ENCODE measurements at places on chromosomes 16 and 17.

DNA sequence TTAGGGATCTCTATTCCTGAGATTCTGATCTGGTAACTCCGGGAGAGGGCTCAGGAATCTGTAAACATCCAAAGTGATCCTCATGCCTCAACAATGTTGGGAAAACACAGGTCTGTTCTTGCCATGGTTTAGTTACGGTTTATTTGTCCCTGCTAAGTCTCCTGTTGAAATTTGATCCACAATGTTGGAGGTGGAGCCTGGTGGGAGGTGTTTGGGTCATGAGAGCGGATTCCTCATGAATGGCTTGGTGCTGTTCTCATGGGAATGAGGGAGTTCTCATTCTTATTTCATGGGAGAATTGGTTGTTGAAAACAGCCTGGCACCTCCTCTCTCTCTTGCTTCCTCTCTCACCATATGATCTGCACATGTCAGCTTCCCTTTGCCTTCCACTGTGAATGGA, 608.6 kb upstream of the GOT2 start:
- DNase-seq: no peak

GRCh38 chr16:57000271-57001025, 11.1 kb downstream of the NLRC5 start:
- DNase-seq: no peak

- DNase-seq: no peak
Observed at GRCh38 chr16:69706256-69706974, 19.9 kb downstream of the NQO1 start.

- DNase-seq: no peak
Observed at GRCh38 chr16:87666919-87667318, 64.6 kb downstream of the JPH3 start.

DNA sequence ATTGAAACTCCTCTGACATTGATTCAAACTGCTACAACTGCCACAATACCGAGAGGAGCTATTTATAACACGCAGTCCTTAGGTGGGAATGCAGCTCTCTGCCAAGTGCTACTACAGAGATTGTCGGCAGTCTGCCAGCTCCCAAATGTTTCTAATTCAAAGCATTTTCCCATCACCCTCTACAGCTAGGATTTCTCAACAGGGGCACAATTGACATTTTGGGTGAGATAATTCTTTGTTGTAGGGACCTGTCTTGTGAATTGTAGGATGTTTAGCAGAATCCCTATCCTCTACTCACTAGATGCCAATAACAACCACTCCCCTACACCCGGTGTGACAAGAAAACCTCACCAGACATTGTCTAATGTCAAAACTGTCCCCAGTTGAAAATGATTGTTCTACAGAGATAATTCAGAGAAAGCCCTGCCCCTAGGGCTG, 7.8 kb upstream of the N4BP1 start:
- no peak for DNase-seq

DNA sequence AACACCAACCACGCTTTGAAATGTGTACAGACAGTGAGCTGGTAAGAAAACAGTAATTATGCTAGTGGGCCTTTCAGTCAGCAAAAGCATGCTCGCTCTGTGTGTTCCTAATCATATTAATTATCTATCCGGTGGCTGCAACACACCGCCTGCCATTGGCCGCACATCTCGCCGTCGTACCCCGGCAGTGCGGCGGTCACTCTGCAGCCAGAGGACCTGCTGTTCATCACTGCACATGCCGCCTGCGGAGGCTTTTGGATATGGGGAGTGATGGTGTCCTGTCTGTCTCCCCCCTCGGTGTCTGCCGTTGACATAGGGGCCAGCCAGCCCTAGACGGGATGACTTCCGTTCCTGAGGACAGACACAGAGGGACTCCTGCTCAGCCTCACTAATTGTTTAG, 68.5 kb downstream of the RPA1 start:
- DNase-seq: no peak

- no peak for DNase-seq
Observed at GRCh38 chr16:85238233-85238647, 126.0 kb upstream of the CIBAR2 start.

- no peak for DNase-seq
Observed at GRCh38 chr16:74100395-74101326, 196.0 kb upstream of the PSMD7 start.

- DNase-seq: no peak
Observed at GRCh38 chr17:79953335-79953734, 82.3 kb downstream of the TBC1D16 start.

DNA sequence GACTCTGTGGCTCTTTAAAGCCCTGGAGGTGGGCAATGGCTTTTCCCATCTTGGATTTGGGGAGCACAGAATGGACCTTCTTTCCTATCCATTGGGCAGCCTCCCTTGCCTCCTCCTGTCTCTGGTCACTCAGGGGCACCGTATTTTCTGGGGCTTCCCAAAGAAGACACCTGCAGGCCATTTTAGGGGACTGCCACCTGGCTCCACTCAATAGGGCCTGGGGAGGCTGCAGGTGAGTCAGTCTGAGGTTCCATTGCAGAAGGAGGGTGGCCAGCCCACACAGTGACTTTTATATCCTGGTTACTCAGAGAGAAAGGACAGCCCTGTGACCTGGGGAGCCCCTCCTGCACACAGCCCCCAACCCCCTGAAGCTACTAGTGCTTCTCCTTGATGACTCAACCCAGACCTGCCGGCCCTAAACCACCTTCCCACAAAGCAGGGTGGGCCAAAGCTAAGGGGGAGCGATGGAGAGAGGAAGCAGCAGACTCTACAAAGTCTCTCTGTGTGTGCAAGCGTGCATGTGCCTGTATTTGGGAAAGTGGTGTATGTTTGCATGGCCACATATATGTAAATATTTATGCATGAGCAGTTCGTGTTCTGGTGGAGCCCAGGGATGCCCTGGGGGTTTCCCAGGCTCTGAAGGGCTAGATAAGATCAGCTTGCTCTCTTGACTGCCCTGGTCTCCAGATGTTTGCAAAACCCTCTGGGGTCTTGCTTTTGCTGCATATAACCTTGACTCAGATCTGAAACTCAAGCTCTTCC, 5.0 kb downstream of the CX3CL1 start:
- DNase-seq: no peak

- no peak for DNase-seq
Observed at GRCh38 chr16:77190190-77190477, 856 bp upstream of the MON1B start.

DNA sequence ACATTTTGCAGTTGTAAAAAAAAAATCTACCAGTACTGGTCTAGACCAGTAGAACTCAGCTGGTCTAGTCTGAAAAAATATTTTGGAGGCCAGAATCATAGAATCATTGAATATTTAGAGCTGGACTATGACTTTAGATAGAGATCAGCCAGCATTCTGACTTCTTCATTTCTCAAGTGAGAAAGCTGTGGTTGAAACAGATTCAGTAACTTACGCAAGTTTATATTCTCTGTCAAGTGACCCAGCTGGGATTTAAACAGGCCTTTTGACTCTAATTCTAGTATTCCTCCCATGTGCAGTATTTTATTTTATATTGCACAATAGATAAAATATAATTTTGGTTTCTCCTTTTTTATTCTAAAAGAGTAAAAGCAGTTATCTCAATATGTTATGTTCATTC, 4.9 kb downstream of the TNRC6A start:
- no peak for DNase-seq

GRCh38 chr17:4900231-4901107, 1.1 kb downstream of the C17orf107 start:
- peak; percentile 63 for DNase-seq

DNA sequence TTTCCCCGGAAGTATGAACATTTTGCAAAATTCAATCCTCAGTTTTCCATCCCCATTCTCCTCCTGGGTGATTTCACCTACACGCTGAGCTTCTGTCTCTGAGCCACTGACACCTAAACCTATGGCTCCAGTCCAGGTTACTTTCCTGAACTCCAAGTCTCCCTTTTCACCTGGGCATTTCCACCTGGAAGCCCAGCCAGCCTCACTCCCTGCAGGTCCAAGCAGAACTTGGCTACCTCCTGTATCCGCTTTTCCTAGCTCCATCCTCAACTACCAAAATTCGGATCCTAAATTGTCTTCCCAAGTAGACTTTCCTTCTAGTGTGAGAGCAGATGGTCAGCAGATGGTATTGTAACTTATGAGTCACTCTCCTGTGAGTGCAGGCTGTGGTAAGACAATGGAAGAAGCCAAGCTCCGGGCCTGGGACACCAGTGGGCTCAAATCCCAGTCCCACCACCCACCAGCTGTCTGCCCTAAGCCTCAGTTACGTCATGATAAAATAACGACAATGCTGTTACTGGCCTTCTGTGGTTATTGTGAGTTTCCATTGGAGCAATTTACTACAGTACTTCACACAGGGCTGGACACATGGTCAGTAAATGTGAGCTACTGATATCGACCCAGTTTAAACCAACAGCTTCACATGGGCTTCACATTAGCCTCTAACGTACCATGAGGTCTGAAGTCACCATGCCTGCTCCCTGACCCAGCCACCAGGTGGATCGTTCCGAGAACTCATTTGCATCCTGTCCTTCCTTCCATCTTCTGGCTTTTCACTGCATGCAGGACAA, 33.3 kb downstream of the PECAM1 start:
- no peak for DNase-seq

GRCh38 chr16:474420-475122, 49.1 kb downstream of the RAB11FIP3 start:
- no peak for DNase-seq

DNA sequence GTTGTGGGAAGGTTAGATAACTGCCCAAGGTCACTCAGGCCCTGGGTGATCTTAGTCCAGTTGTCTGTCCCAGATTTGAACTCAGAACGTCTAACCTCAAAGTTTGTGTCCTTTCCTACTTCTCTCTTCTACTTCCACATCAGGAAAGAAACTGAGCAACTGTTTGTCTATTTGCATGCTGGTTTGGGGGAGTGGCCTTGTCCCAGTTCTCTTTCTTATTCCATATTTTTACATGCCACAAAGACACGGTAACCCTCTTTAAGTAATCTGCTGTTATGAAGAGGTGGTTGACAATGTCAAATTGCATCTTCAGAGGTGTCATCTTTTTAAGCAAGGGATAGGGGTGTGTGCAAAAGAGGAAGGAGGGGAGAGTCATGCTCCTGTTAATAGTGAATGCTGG, 432.5 kb downstream of the HS3ST3B1 start:
- DNase-seq: no peak

DNA sequence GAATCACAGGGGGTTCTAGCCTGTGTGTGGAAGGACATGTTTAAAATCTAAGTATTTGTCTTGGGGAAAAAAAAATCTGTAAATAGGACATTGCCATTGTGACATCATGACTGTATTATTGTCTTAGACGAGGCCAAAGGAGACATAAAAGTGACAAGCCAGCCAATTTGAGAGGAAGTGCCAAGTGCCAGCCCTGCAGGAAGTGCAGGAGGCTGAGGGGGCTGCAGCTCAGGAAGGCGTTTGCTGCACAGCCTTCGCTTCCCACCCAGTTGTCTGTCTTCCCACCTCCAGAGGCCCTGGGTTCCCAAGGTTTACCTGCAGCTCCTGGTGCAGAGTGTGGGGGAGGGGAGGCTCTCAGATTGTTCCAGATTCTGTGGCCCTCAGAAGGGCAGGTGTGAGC, 1.3 kb downstream of the ADCY7 start:
- DNase-seq: no peak

DNA sequence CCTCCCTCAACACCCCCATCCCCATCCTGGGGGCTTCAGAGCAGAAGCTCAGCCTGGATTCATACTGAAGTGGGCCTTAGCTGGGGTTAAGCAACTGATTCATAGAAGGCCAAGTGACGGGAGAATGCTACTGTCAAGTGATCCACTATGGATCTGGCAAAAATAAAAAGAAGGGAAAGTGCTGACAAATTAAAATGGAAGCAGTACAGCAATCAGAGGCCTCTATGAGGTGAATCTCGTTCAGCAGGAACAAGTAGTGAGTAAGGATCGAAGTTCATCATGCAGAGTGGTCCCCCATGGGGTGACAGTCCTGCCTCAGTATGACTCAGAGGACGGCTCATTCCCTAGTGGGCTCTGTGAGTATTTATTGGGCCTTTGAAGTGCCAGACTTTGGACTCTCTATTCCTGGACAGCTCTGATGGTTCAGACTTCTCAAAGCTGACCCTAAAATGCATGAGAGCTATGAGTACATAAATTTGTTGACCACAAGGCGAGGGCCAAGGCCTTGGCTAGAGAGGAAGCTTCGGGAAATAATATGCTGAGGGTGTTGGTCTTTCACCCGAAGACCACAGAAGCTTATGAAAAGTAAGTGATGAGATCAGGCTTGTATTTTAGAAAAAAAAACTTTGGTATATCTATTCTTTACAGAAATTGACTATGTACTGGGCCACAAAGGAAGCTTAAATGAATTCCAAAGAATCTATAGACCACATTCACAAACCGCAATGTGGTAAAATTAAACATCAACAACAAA, 5.3 kb upstream of the NSMCE1 start:
- no peak for DNase-seq

GRCh38 chr17:29167393-29168078, 12.7 kb downstream of the MYO18A start:
- no peak for DNase-seq

- no peak for DNase-seq
Observed at GRCh38 chr16:80720804-80721371, 83.5 kb downstream of the CDYL2 start.

DNA sequence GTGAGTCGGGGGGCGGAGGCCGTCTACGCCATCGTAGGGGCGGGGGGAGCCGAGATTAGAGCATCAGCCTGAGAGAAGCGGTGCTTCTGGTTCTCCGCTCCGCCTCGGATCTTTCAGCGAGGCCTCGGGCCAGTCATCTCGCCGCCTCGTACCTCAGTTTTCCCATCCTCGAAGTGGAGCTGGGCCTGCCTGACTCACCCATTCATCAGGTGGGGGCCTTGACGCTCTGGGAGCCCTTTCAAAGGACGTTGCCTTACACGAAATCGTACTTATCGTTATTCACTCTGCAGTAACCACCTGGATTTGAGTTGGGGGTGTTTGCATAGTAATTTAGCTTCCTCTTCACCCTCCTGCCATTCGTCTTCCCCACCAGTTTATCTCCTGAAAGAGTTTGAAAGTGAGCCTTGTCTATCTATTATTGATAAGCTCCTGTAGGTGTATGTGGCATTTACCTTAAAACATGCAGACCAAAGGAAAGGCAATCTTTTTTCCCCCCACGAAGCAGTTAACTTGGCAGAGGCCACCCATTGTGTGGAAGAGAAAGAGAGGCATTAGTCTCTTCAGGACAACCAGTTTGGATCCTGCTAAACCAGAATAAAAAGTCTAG, 674 bp downstream of the TAF15 start:
- no peak for DNase-seq

- no peak for DNase-seq
Observed at GRCh38 chr16:7675628-7676027, 343.0 kb downstream of the RBFOX1 start.

DNA sequence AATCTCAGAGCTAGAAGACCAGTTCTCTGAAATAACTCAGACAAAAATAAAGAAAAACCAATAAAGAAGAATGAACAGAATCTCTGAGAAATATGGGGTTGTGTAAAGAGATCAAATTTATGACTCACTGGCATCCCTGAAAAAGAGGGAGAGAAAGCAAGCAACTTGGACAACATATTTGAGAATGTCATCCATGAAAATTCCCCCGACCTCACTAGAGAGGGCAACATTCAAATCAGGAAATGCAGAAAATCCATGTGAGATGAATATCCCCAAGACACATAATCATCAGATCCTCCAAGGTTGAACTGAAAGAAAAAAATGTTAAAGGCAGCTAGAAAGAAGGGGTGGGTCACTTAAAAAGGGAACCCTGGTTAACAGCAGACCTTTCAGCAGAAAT, 32.1 kb downstream of the TANC2 start:
- no peak for DNase-seq

Data from T-helper 1 cell (primary cell).